Choroid plexus epithelial cell (primary cell): ENCODE measurements at places on chromosomes 3 and 15.
A peak's percentile ranks its signal among the peaks of the same experiment; 100 is the strongest.

- peak; percentile 96 for DNase-seq
Measured at GRCh38 chr15:60423537-60423936, 25.8 kb upstream of the ANXA2 start.

DNA sequence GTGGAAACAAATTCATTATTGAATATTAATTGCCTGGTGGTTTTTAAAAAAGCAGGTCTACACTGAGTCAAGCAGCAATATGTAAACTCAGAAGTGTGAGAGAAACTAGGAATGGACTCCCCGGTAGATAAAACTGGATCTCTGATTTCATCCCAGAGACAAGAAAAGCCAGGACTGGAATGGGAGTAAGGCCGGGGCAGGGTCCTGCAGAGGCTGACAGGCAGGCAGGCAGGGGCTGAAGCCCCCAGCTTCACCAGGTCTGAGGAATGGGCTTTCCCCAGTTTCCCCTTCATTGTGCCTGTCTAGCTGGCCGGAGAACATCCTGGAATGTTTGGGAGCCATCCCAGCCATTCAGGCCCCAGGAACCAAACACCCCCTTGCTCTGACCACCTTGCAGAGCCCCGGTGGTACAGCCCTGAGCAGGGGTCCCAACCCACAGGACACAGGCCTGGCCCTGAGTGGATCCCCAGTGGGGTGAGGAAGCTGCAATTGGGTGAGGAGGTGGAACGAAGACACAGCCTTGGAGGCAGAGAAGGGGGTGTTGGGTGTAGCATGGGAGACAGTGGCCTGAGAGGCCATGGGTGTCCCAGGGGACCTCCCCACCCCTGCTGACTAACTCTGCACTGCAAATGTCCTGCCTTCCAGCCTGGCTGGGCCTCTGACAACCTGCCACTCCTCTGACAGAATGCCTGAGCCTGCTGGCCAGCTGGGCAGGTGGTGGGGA lies 31.7 kb upstream of the XYLB start:
- peak; percentile 8 for DNase-seq

DNA sequence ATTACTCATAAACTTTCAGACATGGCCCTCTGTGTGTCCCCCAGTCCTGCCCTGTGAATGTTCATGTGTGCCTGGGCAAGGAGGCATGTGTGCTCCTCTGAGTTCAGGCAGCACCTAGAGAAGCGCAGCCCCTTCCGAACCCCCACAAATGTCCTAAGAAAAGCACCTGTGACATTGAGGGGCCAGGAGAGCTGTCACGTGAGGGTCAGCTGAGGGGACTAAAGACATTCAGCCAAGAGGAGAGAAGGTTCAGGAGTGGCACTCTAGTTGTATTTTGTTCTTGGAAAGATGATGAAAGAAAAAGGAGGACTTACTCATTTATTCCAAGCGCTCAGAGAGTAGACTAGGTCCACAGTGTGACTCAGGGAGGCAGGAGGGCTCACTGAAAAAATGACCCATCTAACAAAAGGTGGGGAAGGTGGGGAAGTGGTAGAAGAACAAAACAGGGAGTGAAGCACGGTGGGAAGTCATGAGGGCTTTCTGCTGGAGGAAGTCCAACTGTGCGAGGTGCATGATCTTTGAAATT lies 28.1 kb upstream of the ELP6 start:
- DNase-seq: no peak

- peak; percentile 73 for DNase-seq
Measured at GRCh38 chr3:146431240-146431639, 38.1 kb downstream of the PLSCR2 start.

GRCh38 chr3:51966016-51966415 lies 1.2 kb downstream of the PCBP4 start:
- DNase-seq: no peak

DNA sequence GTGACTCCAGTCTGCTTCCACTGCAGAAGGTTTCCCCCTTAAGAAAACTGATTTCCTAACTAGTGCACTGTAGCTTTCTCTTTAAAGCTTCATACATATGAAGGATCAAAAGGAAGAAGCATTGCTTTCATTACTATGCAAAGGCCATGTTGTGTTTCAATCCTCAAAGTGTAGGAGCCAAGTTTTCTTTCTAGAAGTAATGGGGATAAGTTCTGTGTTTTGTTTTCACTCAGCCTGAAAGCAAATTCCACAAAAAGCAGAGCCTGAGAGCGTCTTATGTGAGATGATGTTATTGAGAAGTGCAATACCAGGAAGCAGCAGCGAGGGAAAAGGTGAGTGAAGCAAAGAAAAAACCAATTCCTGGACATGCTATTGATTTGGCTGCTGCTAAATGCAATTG lies 99.7 kb downstream of the GMNC start:
- no peak for DNase-seq

DNA sequence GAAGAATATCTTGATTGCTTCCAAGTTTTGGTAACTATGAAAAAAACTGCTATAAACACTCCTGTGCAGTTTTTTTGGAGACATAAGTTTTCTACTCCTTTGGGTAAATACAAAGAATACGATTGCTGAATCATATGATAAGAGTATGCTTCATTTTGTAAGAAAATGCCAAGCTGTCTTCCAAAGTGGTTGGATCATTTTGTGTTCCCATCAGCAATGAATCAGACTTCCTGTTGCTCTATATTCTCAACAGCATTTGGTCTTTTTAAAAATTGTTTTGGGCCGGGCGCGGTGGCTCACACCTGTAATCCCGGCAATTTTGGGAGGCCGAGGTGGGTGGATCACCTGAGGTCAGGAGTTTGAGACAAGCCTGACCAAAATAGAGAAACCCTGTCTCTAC lies 14.5 kb downstream of the BTD start:
- DNase-seq: peak; percentile 83

GRCh38 chr3:43757666-43758321 lies 67.1 kb downstream of the ABHD5 start:
- no peak for DNase-seq

DNA sequence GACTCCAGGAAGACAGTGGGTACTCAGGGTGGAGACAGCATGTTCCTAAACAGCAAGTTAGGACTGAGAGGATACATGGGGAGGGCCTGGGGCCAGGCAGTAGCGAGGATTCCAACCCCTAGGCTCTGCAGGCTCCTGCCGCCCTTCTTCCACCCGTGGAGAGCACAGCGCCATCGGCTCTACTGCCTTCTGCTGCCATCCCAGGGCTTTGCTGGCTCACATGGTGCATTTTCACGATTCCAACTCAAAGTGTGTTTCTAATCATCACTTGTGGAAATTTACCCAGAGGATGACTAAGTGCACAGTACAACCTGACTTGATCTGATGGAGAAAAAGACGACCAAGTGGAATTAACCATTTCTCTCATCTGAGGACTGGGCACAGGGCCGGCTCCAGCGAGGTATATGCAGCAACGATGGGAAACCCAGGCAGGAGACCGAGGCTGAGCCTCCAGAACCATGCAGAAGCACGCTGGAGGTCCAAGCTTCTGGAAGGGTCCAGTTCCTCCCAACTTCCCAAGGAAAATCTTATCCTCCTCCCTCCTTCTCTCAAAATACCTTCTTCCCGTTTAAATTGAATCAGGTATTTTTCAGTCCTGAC lies 104.6 kb downstream of the LRIG1 start:
- no peak for DNase-seq

DNA sequence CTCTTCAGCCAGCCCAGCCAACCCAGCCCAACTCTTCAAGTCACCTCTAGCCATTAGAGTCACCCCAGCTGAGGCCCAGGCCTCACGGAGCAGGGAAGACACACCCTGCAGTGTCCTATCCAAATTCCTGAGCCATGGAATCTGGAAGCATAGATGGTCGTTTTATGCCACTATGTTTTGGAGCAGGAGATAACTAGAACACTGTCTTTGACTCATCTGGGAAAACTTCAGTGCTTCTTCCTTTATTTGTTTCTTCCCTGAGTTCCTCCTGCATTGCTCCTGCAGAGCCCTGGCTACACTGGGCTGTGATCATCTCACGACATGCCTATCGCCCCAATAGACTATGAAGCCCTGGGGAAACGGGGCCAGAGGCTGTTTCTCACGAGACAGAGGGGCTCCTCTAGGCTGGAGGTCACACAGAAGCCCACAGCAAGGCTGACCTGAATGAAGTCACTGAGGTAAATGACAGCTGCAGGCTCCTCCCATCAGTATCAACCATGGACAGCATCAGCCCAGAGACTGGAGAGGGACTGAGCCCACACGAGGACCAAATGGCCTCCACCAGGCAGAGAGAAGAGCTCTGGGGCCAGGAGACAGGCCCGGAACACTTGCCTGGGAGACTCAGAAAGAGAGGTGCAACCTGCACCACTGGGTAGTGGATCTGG lies 22.7 kb downstream of the CRABP1 start:
- DNase-seq: no peak

- peak; percentile 13 for DNase-seq
Measured at GRCh38 chr3:57017459-57017845, 43.0 kb upstream of the SPATA12 start.

DNA sequence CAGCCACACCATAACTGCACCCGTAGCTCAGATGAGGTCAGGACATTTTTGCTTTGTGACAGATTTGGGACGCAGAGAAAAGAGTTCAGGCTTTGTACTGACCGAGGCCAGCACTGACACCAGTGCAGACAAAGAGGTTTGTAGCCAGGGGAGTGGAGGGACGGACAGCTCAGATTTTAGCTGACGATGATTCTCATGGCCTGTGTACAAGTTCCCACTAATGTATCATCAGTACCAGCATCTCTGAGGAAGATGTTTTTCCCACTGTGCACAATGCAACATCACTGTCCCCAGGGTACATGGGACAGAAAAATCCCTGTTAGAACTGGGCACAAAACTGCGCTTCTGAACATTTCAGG lies 112.7 kb downstream of the SLCO3A1 start:
- DNase-seq: no peak

DNA sequence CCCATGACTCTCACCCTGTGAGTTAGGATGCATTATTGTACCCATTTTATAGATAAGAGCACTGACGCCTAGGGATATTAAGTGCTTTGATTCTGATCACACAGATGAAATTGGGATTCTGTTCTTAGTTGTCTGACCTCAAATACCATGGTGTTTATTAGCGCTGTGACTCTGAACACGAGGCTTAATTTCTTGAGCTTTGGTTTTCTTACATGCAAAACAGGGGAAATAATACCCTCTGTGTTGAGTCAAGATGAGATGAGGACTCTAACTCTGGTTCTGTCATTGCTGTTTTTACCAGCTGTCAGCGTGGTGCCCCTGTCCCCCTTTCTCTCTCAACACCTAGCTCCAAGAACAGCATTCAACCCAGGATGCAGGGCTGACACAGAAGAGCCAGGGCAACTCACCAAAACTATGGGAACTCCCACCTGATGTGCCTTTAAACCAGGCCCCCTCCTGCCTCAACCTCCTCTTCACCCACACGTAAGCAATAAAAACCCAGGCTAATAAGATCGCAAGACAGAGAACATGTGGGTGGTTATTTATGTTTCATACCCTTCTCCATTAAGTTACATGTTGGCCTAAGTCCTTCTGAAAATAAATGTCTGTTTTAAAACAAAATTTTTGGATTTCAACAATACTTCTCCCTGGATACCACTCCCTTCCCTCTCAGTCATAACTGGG lies 100.1 kb upstream of the SPATA12 start:
- no peak for DNase-seq
